CD4-positive, alpha-beta T cell (primary cell): ENCODE measurements at places on chromosomes 1 and 21. TPM values are rescaled to one million over a fixed set of nuclear protein-coding genes. Genes with fewer than 3 reads are reported as not detected.
A peak's percentile ranks its signal among the peaks of the same experiment; 100 is the strongest.

DNA sequence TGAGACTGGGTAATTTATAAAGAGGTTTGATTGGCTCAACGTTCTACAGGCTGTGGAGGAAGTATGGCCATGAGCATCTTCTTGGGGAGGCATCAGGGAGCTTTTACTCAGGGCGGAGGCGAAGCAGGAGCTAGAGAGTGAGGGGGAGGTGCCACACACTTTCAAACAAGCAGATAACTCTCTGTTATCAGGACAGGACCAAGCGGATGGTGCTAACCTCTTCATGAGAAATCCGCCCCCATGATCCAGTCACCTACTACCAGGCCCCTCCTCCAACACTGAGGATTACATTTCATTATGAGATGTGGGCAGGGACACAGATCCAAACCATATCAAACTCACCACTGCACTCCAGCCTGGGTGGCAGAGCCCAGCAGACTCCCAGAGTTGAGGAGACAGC, 11.5 kb upstream of the LRRC47 start:
- DNase-seq: no peak

DNA sequence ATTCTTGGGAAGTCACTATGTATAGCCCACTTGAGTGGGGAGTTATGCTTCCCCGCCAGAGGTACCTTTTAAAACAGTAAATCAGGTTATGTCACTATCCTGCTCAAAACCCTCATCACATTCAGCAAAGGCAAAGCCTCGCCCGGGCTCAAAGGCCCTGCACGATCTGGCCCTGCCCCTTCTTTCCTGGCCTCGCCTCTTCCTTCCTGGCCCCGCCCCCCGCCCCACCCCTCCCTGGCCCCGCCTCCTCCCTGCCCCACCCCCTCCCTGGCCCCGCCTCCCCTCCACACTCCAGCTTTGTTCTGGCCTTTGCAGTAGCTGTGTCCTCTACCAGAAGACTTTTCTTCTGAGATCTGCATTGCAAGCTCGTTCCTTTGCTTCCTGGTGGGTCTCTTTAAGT, 6.6 kb downstream of the LDLRAD2 start:
- DNase-seq: no peak

- DNase-seq: no peak
Measured at GRCh38 chr1:225626698-225627097, 26.2 kb downstream of the ENAH start.

- DNase-seq: no peak
Measured at GRCh38 chr1:43861337-43861736, 72.3 kb upstream of the ARTN start.

GRCh38 chr1:173224280-173224892, 17.3 kb upstream of the TNFSF4 start:
- DNase-seq: no peak

GRCh38 chr1:26278724-26279455, 996 bp upstream of the SH3BGRL3 start:
- DNase-seq: no peak

DNA sequence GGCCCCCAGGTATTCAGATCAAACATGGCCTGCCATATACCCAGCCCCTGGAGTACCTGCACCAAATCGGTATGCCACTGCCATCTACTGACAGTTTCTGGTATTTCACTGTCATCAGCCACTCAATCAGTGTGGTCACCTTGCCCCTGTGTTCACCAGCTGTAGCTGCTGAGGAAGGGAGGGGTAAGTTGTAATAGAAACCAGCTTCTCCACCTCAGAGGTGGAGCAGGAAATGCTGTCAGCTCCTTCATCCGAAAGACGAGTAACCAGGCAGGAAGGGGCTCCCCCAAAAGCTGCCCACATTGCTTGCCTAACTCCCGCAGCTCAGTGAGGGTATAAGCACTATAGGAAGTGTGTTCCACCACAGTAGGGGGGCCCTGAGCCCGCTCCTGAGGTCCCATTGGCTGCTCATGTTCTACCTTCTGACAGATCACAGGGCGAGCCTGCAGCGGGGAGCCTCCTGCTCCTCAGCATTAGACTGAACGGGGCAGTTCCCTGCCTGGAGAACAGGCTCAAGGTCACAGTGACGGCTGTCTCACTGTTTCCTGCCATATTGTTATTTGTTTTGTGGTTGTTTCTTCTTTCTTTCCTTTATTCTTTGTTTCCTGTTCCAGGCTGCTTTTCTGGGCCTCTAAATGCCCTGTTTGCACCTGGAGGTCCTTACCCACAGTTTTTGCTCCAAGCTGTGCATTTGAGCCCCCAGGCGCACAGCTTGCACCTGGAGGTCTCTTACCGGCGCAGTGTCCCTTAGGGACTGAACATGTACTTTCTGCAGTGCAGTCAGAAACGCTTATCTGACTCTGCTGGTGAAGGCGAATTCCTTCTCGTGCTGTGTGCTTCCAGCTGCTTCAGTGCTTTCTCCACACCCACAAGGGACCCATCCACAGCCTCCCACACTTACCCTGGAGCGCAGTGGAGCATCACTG, 1638.3 kb downstream of the MRPL39 start:
- DNase-seq: peak; percentile 83

GRCh38 chr1:235429143-235429542, 61.9 kb downstream of the TBCE start:
- no peak for DNase-seq

DNA sequence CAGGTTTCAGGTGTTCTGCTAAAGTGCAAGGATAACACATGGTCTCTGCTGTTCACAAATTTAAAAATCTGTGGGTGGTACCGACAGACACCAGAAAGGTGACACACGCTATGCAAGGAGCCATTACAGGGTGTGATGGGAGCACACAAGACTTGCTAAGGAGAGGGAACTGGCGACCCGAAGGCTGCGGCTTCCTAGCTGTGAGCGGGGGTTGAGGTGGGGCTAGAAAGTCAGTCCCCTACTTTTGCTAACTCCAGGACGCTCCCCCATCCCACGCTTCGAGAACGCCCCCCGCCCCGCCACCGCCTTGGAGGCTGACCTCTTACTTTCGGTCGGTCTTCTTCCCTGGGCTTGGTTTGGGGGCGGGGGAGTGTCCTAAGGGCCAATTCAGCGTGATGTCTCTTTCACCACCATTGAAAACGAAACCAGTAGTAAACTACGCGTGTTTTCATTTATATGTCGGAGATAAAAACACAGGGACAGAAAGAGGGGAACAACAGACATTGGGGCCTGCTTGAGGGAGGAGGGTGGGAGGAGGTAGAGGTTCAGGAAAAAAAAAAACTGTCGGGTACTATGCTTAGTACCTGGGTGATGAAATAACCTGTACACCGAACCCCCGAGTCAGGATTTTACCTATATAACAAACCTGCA, 1.1 kb downstream of the CKS1B start:
- peak; percentile 60 for DNase-seq

GRCh38 chr1:107965110-107965991, at the start of gene VAV3:
TSS of gene VAV3 (minus strand) at chr1:107965180. CDS start at chr1:107964869, 311 bp downstream.
- DNase-seq: no peak

PIK3CD gene
- 202 TPM for total RNA-seq

RBM15 gene
- 49.4 TPM for total RNA-seq

TAS1R1 gene
- not detected for total RNA-seq

SPRR1A gene
- not detected for total RNA-seq
